ENCODE measurements at places on chromosomes 3 and 15. TPM values are rescaled to one million over a fixed set of nuclear protein-coding genes. Genes with fewer than 3 reads are reported as not detected.

- DNase-seq, result no peak
These were observed 86.2 kb downstream of the TGFBR2 start for GRCh38 chr3:30692498-30693130.

GRCh38 chr3:28590860-28591259 lies 242.2 kb upstream of the AZI2 start:
- DNase-seq, result no peak

DNA sequence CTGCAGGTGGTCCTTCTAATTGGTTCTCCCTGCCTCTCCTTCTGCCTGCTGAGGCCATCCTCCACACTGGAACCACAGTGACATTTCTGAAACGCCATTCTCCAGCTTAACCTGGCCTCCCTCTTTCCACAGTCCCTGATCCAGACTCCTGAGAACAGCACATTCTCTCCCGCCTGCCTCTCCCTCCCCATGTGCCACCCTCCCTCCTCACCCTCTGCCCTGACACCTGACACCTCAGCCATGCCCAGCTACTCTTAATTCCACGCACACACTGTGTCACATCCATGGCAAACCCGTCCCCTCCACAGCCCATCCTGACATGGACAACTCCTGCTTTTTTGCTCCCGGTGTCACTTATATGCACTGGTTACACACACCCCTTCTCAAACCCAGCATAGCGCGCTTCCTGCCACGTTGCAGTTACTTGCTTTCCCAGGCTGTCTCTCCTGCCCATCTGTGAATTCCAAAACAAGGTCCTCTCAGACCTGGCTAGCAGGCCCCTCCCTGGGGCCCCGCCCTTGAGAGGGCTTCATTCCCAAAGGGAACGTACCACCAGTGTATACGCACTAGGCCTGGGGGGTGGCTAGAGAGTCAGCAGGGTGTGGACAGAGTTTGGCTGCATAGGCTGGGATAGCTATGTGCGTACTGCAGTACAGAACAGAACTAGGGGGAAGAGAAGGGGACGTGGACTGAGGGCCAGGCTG lies 92.7 kb upstream of the BLM start:
- DNase-seq, result peak; percentile 71

DNA sequence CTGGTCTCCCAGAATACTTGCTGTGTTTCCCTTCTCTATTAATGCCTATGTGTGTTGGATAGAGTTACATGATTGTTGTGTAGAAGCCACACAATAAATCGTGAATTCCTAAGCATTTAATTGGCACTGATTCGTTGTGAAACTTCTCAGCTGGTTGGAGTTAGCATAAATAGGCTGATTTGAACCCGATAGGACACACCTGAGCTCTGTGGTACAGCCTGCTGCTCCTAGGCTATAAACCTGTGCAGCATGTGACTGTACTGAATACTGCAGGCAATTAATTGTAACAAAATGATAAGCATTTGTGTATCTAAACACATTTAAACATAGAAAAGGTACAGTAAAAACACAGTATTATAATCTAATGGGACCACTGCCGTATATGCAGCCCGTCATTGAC lies 4.9 kb downstream of the ACAD11 start:
- DNase-seq, result no peak

DNA sequence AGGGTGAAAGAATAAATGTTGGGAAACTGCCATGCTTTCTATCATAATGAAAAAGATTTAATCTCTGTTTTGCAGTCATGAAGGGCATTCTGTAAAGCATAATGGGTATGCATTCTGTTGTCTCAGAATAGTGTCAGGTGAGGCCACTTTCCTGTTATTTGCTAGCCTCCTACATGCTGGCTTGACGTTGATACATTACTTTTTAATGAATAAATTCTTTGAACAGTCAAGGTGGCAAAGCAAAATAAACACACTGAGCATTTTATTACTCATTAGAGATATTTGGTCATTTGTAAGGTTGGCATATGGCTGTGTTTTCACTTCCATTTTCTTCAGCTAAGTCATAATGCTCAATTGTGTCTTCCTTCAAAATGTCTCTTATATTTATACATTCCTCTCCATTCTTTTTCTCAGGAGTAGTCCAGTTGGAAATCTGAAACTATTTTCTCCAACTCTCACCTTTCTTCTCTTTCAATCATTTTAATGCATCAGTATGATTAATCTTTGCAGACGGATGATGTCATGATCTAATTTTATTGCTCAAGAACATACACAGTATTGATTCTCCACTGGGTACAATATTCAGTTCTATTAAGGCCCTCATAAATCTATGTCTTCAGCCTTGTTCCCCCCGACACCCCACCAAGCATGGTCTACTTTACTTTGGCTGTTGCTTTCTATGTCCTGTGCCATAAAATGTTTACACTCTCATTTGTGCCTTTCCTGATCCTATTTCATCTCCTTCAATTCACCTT lies 290.7 kb downstream of the GBE1 start:
- DNase-seq, result no peak

GRCh38 chr3:52489453-52489852 lies 5.7 kb upstream of the STAB1 start:
- no peak for DNase-seq

DNA sequence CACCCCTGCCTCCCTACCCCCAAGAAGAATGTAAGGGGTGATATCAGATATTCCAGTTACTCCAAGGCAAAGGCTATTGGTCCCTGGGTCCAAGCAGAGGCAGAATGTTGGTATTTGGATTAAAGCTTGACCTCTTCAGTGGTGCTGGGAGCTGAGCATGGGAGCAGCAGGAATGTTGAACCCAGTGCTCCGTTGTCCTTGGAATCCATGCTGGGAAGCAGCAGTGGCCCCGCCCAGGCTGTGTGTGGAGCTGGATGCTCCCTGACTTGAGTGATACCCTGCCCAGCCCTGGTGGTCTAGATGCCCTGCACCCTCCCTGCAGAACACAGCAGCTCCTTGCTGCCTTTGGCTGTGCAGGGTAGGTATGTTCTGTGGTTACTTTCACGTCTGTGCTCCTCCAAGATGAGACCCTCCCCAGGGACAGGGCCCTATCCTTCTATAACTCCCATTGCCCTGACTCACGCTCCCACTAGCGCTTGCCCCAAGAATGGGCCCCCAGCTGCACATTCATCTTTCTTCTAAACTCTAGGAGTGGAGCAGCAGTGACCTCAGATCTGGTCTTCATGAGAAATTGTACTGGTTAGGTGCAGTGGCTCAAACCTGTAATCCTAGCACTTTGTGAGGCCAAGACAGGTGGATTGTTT lies 35.1 kb downstream of the UMPS start:
- DNase-seq, result peak; percentile 77

DNA sequence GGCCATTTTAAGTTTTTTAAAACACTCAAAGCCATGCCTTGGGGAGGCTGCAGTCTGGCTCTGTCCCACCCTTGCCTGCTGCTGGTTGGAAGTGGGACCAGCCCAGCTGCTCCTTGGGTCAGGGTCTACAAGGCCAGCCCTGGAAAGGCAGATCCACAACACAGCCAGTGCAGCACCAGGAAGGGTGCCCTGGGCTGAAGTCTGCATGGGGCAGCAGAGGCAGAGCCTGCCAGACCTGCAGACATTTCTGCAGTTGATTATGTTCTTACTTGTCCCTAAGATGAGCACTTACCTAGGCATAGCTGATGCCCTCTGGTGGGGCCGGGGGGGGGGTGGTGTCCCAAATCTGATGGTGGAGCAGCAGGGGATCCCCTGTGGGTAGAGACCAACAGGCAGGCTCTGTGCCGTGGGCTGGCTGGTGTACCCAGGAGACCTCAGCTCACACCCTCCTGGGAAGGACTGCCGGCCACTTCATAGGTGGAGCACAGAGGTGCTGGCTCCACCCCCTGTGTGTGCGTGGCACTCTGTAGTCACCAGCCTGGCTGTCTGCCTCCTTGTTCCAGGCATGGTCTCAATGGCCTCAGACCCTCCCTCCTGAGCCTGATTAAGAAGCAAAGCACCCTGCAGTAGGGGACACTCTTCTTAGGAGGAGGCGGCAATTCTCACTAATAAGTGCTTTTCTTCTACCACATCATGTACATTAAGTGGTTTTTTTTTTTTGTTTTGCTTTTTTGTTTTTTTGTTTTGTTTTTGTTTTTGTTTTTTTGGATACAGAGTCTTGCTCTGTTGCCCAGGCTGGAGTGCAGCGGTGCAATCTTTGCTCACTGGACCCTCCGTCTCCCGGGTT lies 97.4 kb upstream of the KLF13 start:
- no peak for DNase-seq

GRCh38 chr3:3632449-3632848 lies 166.8 kb upstream of the LRRN1 start:
- DNase-seq, result no peak

DNA sequence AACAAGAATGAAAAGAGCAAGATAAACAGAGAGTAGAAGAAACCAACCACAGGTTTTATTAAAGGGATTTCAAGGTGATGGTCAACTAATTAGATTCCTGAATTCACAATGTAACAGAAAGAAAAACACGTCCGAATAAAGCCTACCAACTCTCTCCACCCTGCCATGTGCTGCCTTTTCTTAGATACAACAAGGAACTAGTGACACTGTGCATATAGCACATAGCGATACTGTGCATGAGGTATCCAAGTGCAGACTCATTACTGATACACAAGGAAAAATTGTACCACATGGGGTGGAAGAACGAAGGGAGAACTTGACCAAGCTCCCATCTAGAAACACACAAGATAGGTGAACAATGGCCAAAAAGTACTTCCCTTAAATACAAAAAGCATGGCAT lies 154.6 kb downstream of the MAGI1 start:
- no peak for DNase-seq

- no peak for DNase-seq
These were observed 32.0 kb upstream of the FURIN start for GRCh38 chr15:90836296-90836871.

DNA sequence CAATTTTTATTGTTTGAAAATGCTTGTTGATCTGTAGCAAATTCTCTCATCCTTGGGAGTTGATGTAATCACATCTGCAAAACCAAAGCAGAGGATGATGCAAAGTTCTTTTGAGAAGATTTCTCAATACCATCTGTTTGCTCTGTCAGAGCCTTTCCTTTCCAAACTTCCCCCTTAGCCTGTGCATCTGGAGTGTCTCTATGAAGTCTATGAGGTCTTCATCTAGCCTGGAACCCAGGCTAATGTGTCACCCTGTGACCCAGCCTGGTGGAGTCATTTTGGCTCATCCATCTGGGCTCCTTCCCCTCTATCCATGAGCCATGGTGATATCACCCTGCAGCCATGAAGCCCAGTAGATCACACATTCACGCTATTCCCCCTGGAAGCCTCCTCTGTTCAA lies 123.2 kb upstream of the SLC7A14 start:
- DNase-seq, result no peak

DNA sequence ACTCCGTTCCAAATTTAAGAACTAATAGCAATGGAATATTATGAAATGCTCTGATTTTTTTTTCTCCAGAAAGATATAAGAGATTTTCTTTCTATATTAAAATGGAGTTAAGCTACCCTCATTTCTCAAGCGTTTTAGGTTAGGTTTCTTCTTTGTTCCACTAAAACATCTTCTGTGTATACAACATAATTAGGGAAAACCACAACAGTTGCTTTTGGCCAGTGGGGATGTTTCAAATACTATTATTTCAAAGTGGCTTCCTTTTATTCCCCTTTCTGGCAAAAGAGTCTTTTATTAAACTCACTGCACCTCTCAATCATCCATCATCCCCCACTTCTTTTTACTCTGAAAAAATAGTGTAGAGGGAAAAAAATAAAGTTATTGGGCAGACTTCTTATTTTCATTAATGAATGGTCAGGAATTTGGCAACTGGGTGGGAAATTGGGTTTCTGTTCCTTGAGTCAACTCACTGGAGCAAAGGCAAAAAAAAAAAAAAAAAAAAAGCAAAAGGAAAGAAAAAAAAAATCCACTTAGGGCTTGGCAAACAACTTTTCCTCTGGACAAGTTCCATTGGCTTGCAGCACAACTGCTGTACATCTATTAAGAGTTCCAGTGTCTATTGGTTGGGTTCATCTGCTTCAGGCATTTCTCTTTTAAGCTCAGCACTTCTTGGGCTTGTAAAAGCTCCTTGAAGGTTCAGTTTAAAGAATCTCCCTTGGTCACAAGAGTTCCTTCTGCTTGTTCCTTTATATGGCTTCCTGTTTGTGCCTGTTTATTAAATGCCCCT lies 963.4 kb downstream of the ROBO1 start:
- no peak for DNase-seq

- DNase-seq, result no peak
These were observed 65.0 kb downstream of the CCNL1 start for GRCh38 chr3:157094751-157095480.

DNA sequence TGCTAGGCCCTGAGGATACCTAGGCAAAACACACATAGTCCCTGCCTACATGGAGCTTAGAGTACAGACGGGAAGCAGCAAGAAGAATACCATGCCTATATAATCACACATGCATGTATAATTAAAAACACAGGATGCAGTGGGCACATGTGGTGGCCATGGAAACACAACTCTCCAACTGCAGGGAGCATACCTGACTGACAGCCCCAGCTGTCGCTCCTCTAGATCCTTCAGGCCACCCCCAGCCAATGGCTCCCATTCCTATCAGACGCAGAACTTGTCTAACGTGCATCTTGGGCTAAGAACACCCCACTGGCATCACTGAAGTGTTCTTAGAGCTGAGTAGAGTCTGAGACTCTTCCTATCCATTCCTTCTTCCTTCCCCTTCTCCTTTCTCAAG lies 125.5 kb upstream of the FRMD4B start:
- no peak for DNase-seq

- no peak for DNase-seq
These were observed 1138.3 kb downstream of the ROBO2 start for GRCh38 chr3:78178209-78178608.

DNA sequence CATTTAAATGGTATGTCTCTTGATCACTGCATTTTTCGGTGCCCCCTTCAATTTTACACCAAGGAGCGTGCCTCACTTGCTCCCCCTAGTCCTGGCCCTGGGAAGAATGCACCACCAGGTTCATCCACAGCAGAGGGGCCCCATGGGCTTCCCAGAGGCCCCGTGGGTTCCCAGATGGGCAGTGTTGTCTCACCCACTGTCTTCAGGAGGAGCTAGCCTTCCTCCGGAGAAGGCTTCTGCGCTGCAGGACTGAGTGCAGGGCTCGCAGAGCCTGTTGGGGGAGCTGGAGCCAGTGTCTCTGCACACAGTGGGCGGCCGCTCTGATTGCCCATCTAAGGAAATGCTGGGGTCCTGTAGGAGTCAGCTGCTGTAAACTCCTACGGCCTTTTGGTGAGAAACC lies 45.9 kb downstream of the POLR2M start:
- no peak for DNase-seq

DNA sequence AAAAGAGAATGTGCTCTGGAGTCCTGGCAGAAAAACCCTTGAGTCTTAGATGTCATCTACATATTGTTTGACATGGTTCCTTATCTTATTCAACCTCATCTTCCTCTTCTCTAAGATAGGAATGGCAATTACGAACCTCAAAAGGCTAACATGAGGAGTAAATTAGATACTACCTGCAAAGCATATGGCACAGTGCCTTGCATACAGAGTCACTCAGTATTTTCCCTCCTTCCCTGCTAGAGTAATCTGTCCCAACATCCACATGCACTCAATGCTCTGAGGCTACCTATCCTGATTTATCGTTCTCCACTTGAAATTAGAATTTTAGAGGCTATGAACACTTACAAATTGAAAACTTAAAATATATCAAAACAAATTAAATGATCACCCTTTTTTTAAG lies 386.7 kb downstream of the RSL24D1 start:
- DNase-seq, result no peak

The SPATA12 gene
- total RNA-seq, result not detected

The MITF gene
- 43.8 TPM for total RNA-seq

The FBXW12 gene
- total RNA-seq, result not detected

The RTP1 gene
- not detected for total RNA-seq

The C3orf33 gene
- total RNA-seq, result 2.7 TPM

The RAD51 gene
- total RNA-seq, result 0.32 TPM

The NCKIPSD gene
- 19.9 TPM for total RNA-seq

The APOD gene
- total RNA-seq, result 362 TPM

The CYP8B1 gene
- not detected for total RNA-seq

Measured in mesenteric fat pad (tissue), 1 donor.